Activated T-helper 1 cell treated with Interleukin-2 at 50 U/mL for 16 hours (primary cell): ENCODE measurements at places on chromosomes 4 and X.

- DNase-seq, result no peak
Measured at GRCh38 chr4:8126523-8126922, 32.1 kb downstream of the ABLIM2 start.

GRCh38 chr4:67160394-67160793, 384.9 kb downstream of the CENPC start:
- no peak for DNase-seq

DNA sequence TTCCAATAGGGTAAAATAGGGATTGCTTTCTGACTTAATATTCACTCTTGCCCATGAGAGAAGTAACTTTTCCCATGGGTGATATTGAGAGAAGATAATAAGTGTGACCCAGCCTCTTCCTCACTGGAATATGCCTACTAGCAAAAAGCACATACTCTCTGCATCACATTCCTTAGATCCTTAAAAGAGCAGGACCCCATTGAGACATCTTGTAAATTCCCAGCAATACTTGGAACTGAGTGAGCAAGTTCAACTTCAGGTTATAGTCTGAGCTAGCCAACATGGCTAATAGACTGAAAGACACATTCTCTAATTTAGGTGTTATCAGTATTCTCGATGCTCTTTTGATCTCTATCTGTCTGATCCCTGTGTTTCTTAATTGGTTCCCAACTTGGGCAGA, 1372.3 kb downstream of the STIM2 start:
- no peak for DNase-seq

- DNase-seq, result no peak
Measured at GRCh38 chr4:154577324-154577723, 13.2 kb downstream of the FGA start.

- DNase-seq, result no peak
Measured at GRCh38 chr4:168713253-168713652, 216.4 kb downstream of the PALLD start.
